ENCODE measurements at places on chromosomes 2 and 18.

DNA sequence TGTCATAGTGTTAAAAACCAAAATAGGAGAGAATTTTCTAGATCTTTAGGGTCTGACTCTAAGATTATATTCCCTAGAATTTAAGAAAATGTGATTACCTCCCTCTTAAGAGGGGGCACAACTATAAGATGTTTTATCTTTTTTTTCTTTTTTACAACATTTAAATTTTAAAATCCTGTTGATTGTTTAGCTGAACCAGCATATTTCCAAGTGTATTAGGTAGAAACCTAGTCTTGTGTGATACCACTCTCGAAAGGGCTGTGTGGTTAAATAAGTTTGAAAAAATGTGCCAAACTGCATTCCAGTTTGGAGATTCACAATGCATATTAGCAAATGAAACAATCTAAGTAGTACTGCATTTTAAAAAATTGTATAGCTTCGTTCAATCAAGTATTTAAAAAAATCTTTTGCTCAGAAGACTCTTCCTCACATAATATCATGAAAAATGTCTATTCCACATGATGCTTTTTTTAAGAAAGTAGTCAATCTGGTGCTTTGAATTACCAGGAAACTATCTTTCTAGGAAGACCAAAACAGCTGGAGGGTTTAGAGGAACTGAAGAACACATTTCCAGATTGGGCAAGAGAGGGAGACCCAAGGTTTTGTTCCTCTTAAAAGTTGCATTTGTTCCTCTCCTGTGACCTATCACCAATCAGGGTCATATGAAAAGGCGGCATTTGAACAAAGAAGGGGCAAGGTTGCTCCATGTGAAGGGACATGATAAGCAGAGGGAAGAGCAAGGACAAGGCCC is 98.8 kb downstream of the DPP4 start:
- peaks cover 46% of the 10 kb centered on the region for H3K36me3 ChIP-seq
- H3K27me3 ChIP-seq = no peaks in the 10 kb centered on the region
- DNase-seq = no peak
- H3K4me1 ChIP-seq = peaks cover 65% of the 10 kb centered on the region

DNA sequence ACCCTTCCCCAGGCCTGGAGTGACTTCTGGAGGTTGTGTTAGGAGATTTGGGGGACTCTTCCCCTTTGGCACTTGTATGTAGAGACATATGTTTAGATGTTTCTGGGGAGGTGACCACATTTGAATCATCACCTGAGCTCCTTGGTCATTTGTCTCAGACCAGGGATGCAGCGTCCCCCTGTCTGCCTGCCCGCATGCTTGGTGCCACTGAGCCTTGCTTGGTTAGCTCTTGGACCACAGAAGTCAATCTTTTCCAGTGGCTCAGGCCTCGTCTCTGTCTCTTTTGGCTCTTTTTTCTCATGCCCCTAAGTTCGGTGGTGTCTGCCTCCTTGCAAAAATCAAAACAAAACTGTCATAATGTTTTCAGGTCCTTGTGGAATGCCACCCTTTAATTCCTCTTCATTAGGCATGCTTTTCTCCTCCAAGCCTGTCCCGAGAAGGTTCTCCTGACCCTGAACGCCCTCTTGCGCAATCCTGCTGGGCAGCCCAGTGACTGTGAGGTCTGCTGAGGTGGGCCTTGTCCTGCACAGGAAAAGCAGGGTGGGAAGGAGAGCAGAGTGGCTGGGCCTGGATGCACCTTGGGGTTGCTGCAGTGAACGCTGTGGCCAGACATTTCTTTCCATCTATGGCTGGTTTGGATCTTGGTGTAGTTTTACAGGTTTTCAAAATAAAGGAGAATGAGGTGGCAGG is 24.9 kb downstream of the GLI2 start:
- H3K4me3 ChIP-seq = no peak overlapping the region
- H3K27me3 ChIP-seq = peaks cover 7% of the 10 kb centered on the region
- no peak for DNase-seq
- no peaks in the 10 kb centered on the region for H3K4me1 ChIP-seq
- H3K36me3 ChIP-seq = no peaks in the 10 kb centered on the region
- no peak overlapping the region for H3K27ac ChIP-seq

DNA sequence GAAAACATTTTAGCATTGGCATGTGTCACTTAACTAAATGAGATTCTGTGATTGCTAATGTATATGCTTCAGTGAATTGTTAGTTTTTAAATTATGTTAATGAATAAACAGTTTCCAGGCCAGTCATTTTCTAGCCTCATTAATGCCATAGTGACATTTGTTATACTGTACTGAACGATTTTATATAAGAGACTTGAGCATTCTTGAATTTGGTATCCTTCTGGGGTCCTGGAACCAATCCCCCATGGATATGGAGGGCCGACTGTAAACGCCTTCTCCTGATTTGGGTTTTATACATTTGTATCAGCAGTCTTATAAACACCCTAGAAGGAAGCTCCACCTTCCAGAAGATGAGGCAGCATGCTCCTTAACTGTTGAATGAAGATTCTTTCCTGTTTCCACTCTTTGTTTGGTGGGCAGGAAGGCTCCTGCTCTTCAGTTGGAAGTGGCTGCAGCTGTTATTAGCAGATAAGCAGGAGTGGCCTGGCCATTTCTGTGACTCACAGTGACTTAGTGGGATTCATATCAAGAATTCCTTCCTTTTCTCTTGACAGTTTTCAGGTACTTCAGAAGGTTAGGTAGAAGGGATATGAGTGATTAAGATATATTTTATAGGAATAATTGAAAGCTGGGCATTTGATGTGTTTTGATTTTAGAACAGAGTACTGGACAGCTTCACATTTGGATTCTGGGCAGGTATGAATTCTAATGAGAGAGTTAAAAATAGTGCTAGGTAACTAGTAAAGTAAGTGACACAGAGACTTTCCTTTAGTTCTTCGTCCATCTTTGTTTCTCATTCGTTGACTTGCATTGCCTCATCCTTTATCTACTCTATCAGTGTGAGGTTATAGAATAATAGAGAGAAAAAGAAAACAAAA is 124.9 kb downstream of the PLCL1 start:
- no peak for DNase-seq
- peaks cover 3% of the 10 kb centered on the region for H3K27me3 ChIP-seq
- H3K4me3 ChIP-seq = no peak overlapping the region
- peaks cover 3% of the 10 kb centered on the region for H3K36me3 ChIP-seq

DNA sequence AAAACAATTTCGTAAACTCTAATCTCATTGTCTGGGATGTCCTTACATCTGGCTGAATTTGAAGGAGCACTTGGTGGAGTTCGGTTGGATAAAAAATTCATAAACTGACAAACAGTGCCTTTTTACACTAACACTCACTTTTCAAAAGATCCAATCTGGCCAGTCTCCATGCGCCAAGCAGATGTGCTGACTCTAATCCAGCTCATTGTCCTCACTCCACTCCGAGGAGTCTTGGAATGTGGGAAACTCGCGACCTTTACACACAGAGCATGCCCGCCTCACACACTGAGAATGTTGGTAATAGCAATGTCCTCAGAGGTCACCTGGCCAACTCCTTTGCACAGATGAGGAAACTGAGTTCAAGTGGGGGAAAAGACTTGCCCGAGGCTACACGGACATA is 66.8 kb downstream of the XDH start:
- H3K27me3 ChIP-seq = peaks cover 23% of the 10 kb centered on the region
- no peak overlapping the region for H3K27ac ChIP-seq
- no peaks in the 10 kb centered on the region for H3K36me3 ChIP-seq
- H3K4me3 ChIP-seq = no peak overlapping the region

DNA sequence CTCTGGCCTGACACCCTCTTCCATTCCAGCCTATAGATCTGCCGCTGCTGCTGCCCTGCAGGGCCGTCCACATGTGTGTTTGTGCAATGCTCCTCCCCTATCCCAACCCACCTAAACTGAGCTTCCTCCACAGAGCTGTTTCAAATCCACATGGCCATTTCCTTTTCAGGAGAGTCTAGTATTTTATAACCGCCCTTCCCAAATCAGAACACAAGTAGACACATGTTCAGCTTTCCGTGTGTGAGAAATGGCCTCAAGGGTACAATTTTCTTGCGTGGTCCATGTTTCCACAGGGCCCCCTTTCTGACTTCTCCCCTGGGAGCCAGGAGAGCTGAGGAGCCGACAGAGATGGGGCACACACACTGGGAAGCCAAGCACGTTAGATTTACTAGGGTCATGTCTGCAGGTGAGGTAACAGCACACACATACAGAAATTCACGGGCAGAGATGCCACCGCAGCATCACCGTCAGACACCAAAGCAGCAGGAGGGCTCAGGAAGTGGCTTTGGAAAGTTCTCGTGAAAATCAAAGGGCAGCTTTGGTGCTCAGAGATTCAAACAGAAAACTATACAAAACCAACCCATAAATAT is 102.9 kb upstream of the TGFA start:
- no peak overlapping the region for H3K4me3 ChIP-seq
- H3K27me3 ChIP-seq = peaks cover 27% of the 10 kb centered on the region
- H3K36me3 ChIP-seq = no peaks in the 10 kb centered on the region
- DNase-seq = no peak

- H3K27ac ChIP-seq = no peak overlapping the region
- H3K36me3 ChIP-seq = no peaks in the 10 kb centered on the region
- no peak overlapping the region for H3K4me3 ChIP-seq
- peaks cover 5% of the 10 kb centered on the region for H3K27me3 ChIP-seq
- DNase-seq = no peak
- peaks cover 22% of the 10 kb centered on the region for H3K4me1 ChIP-seq
Observed at GRCh38 chr2:177669625-177670330, 277.2 kb downstream of the AGPS start.

- H3K27ac ChIP-seq = peak overlapping the region; percentile 92
- peak overlapping the region; percentile 45 for H3K4me3 ChIP-seq
- H3K27me3 ChIP-seq = no peaks in the 10 kb centered on the region
- H3K4me1 ChIP-seq = peaks cover 80% of the 10 kb centered on the region
- no peak for DNase-seq
Observed at GRCh38 chr2:174607584-174607983, 10.0 kb upstream of the WIPF1 start.

DNA sequence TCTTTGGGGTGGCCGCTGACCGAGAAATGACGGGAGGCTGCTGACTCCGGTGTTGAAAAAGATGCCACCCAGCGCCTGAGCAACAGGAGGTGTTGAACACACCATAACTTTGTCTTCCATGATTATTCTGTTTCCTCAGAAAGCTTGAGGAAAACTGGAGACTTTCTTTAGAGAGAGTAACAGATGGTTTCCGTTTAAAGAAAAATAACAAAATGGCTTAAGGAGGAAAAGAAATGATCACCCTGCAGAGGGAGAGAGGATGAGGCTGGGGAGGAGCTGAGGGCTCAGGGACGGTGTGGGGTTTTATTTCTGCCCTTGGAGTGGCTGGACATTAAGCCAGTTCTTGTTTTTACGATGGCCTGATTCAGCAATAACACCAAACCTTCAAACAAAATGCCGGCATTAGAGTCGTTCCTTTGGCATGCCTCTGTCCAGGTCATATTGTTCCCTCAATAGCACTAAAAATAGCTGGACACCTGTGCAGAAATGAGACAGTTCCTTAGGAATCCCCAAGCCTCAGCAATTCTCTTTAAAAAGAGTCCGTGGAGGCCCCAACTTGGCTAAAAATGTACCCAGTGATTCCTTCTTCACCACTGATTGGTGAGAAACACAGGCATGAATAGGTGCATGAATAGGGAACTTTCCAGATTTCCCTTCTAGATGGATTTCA is 182.4 kb downstream of the ALPK2 start:
- no peaks in the 10 kb centered on the region for H3K36me3 ChIP-seq
- H3K27ac ChIP-seq = no peak overlapping the region
- no peak overlapping the region for H3K4me3 ChIP-seq
- no peaks in the 10 kb centered on the region for H3K4me1 ChIP-seq

DNA sequence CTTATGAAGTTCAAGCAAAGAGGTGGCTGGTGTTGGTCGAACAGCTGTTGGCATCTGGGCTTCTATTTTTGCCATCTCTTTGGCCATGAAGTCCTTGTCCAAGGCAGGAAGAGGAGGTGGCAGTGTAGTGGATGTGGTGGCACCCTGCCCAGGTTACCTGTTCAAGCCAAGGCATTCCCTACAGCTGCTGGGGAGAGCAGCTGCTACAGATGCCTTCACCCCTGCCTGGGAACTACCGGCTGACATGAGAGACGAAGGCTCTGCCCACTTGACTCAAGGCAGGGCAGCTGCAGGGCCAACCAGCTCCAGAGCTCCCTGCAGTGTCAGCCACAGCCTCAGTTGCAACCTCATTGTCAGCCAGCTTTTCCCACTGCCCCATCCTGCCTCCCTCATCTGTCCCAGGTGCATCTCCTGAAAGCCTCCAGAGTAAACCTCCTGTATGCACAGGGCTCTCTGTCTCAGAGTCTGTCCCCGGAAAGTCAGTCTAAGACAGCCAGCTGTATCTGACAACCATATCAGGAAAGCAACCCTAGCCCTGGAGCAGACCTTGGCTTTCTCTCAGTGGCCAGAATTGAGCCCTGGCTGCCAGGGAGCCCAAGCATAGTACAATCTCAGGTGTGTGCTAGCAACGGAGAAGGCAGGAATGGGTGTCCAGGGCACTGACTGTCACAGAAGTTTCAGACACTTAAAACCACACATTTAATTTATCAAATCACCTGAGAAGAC is 115.9 kb downstream of the RPIA start:
- no peak overlapping the region for H3K27ac ChIP-seq
- DNase-seq = no peak
- H3K4me3 ChIP-seq = no peak overlapping the region
- no peaks in the 10 kb centered on the region for H3K27me3 ChIP-seq

GRCh38 chr2:145413261-145414030 is 893.5 kb upstream of the ZEB2 start:
- DNase-seq = no peak
- H3K4me3 ChIP-seq = no peak overlapping the region
- H3K27me3 ChIP-seq = peaks cover 58% of the 10 kb centered on the region
- peaks cover 26% of the 10 kb centered on the region for H3K4me1 ChIP-seq
- peaks cover 4% of the 10 kb centered on the region for H3K36me3 ChIP-seq

Measured in activated T-helper 2 cell treated with anti-CD3 and anti-CD28 coated beads, Interferon-gamma antibody, Interleukin-2, Interleukin-4, amounts not matched to agents 10 μg/mL and 5 μg/mL and 100 μg/mL, durations not matched to agents 14 hours and 24 hours and 36 hours (primary cell).